Fibroblast of the aortic adventitia (primary cell): ENCODE measurements at places on chromosomes 12 and 14.
A peak's percentile ranks its signal among the peaks of the same experiment; 100 is the strongest.

GRCh38 chr12:48857278-48857994 is 5.5 kb upstream of the DDX23 start:
- DNase-seq = no peak

DNA sequence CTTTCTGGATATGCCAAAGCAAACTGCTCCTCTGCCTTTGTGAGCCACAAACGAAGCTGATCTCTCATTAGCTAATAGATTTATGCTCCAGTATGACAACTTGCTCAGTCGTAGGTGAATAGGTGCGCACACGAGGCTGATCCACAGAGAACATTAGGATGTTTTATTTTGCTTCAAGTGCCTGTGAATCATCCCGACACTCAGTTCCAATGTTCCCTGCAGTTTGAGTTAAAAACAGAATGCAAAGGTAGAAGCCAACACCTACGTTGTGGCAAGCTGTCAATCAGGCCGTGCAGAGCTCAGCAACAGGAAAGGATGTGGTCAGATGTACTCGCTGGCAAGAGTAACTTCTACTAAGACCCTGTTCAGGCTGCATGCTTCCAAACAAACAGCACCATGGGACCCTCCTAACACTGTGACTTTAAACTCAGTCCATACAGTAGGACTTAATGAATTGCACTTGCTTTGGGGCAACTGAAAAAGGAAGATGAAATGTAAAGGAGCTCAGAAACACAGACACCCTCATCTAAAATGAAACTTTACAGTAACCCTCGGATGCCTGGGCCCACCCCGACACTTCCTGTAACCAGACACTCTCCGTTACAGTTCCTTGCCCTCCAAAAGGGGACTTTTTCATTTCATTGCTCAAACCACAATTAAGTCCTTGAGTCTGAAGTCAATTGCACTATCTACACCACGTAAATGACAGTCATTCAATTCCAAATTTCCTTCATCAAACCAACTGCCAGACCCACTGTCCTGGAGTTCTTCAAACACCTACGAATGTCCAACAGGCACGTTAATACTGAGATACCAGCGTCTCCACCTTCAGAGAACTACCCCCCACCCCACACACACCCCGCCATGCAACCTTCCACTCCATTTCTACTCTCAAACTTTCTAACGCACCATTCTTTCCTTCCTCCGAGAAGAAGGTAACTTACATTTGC is 1.6 kb downstream of the CCDC88C start:
- no peak for DNase-seq

GRCh38 chr12:65715961-65716360 is 108.3 kb upstream of the HMGA2 start:
- no peak for DNase-seq

GRCh38 chr12:80490329-80490728 is 46.3 kb downstream of the PTPRQ start:
- no peak for DNase-seq

DNA sequence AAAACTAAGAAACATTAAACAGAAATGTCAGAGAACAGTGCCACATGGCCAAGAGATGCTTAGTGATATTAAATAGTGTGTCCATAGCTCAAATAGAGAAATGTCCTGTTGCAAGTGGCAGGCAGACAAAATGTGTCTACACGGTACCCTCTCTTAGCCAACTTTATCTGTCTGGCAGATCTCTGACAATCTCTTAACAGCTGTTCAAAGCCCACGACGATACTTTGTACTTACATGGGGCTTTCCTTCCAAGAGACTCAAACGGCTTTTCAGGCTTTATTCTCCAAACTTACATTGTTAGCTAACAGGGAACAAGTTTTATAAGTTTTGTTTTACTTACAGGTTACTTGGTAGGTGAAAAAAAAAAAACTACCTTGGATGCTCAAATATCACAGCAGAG is 45.6 kb downstream of the ARMH4 start:
- no peak for DNase-seq

GRCh38 chr14:100608586-100609330 is 21.5 kb upstream of the BEGAIN start:
- DNase-seq = no peak

- DNase-seq = peak; percentile 18
These were observed 213.3 kb upstream of the CLEC14A start for GRCh38 chr14:38469156-38469555.

DNA sequence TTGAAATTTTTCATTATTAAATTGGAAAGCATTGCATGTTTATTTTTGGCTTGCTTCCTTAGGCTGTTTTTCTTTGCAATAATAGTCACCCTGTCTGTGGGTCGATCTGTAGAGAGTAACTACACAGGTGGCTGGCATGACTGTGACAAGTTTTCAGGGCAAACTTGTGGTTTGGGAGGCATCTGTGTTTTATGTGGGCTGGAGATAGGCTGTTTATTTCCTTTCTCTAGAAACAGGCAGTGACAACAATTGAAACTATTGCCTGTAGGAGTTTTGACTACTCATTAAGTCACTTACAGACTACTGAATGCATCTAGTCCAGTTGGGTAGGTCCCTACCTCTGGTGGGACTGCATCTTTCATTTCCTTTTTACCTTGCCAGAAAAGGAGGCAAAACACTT is 155.6 kb downstream of the DYRK2 start:
- no peak for DNase-seq
